ENCODE measurements at places on chromosomes 12 and 14.

DNA sequence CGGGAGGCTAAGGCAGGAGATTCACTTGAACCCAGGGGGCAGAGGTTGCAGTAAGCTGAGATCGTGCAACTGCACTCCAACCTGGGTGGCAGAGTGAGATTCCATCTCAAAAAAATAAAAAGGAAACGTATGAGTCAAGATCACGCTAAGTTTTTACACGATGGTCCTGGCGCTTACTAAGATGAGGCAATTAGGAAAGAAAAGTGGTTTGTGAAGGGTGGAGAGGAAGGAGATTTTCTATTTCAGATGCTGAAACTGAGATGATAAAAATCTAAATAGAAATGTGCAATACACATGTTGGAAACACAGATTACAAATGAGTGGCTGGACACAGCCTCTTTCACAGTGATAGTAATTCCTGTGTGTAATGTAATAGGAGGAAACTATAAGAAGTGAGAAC, 63.2 kb downstream of the KDM5A start:
- ATAC-seq, result no peak

DNA sequence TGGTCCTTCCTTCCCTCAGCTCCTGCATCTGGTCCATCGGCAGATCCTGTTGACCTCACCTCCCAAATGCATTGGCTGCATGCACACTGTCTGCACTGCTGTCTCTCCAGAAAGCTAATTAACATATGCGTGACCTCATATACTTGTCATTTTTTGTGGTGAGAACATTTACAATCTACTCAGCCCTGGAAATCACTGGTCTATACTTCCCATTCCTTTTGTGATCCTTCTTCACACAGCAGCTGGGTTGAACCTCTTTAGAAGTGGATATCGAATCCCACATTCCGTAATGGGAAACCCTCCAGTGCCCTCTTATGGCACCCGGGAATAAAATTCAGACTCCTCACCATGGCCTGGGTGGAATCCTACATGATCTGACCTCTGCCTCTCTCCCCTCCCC, 45.0 kb downstream of the SMOC1 start:
- ATAC-seq, result no peak

- no peak for ATAC-seq
Measured at GRCh38 chr12:85552461-85552860, 272.4 kb downstream of the ALX1 start.

- ATAC-seq, result no peak
Measured at GRCh38 chr12:106297681-106298080, 4.9 kb upstream of the TCP11L2 start.

DNA sequence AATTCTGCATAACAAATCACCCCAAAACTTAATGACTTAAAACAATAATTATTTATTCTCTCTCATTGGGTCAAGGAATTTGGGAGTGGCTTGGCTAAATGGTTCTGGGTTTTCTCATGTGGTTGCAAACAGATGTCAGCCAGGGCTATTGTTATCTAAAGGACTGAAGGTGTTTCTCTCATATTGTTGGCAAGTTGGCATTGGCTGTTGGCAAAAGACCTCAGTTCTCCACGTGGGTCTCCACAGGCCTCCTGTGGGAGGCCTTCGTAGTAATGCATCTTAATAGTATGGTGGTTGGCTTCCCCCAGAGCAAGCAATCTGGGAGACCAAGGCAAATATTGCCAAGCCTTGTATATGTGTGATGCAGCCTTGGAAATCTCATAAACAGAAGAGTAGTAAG, 14.4 kb downstream of the GALNT16 start:
- no peak for ATAC-seq

DNA sequence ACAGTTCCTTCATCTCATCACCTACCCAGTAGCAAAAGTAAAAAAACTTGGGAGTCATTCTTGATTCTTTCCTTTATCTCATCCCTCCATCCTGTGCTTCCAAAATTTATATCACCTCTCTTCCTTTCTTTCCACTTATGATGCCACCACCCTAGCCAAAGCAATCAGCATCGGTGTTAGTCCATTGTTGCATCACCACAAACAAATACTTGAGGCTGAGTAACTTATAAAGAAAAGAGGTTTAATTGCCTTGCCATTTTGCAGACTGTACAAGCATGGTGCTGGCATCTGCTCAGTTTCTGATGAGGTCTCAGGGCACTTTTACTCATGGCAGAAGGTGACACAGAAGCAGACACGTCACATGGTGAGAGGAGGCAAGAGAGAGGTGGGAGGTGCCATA, 19.8 kb upstream of the CATSPERB start:
- no peak for ATAC-seq

DNA sequence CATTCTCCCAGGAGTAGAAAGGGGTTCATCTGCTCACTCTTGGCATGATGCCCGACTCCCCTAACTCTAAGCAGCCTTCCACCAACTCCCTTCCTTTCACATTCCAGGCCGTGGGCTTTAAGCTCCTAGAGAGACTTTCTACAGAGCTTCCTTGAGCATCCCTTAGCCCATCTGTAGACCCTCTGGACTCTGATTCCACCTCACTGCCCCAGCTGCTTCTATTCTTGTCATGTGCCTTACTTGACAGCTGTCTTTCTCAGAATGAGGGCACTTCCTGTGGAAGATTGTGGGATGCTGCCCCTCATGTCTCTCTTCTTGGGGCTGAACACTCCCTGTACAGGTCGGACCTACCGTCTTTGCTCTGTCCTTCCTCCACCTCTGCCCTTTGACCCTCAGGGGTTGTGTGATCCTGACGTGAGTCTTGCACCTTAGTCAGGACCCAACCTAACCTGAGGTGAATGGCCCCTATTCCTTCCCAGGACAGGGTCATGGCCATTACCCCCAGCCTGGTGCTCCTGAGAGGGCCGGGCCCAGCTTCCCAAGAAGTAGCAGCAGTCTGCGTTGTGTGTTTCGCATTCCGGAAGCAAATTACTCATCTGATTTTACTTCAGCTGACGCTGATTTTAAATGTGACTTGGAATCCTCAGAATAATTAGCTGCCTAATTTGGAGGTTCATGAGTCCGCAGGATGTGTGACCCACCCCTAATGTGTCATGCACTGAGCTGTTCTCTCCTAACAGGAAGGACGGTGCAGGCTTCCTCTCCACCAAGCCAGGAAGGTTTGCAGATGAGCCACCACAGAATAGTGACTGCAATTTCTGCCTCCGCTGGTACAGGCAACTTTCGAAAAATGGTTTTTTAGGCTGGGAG, 2.7 kb upstream of the GALNT6 start:
- ATAC-seq, result peak; percentile 78

DNA sequence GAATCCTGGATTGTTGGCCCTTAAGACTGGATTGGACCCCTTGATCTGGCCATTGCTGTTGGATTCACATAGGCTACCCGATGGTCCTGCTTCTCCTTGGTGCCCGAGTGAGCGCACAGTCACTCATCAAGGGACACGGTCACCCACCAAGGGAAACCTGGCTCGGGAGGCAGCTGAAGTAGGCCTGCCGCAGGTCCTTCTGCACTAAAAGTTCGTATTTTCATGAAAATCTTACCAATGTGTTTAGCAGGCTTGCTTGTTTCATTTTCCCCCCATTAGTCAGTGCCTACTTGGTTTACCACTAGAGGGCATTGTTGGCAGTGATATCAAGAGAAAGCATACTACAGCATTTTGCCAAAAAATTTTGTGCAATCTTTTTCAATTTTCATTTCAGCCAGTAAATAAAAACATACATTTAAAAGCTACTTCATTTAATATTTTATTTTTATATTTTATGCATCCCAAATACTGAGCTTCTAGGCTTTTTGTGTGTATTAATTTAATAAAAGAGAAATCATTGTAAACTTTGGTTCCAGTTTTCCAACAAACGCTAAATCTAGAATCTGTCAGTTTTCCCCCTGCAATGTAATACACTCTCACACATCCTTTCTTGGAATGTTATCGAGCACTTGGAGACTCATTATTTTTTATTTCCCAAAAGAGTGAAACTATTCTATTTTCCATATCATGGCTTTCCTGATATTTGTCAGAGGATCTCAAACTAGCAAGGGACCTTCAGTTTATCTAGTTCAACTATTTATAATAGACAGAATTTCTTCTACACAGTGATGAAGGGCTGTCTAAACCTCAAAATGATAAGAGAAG, 116.7 kb downstream of the LMNTD1 start:
- no peak for ATAC-seq

All from activated T-helper 17 cell treated with anti-CD3 and anti-CD28 coated beads, Interleukin-2, amount 50 U/mL, for 72 hours (primary cell).